ENCODE measurements at places on chromosomes 2 and 18.
A peak's percentile ranks its signal among the peaks of the same experiment; 100 is the strongest.

DNA sequence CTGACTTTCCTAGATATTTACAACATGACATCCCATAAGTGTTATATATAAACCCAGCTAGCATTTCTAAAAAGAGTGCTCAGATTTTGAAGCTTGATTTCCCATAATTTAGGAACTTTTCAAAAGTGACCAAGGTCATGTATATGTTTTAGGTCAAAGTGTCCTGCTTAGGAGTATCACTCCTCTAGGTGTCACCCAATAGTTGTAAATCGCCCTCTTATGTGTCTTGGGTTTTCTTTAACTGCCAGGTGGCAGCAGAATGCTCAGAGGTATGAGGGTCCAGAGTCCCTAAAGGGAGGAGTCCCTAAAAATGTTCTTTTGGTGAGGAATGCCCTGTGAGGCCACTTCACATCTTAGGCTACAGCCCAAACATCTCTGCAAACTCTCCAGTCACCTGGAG lies 358.3 kb downstream of the CELF4 start:
- no peak for DNase-seq

GRCh38 chr2:43031471-43032212 lies 194.8 kb downstream of the ZFP36L2 start:
- DNase-seq = no peak

DNA sequence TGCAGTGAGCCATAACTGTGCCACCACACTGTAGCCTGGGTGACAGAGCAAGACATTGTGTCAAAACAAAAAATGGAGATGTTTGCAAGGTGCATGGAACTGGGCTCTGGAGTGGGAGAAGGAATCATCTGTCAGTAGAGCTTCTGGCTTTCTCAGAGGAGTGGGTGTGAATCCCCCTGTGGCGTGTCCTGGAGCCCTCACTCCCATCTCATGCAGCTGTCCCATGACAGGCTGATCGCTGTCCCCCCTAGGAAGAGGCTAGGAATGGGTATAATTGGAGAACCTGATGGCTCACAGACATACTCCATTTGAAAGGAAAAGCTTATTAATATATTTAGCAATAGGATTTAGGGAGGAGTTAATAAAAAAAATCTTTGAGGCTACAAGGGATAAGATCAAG lies 125.8 kb upstream of the EPB41L3 start:
- DNase-seq = no peak

- no peak for DNase-seq
Measured at GRCh38 chr2:71181316-71181715, 45.6 kb downstream of the PAIP2B start.

- peak; percentile 14 for DNase-seq
Measured at GRCh38 chr18:31061945-31062344, 19.4 kb upstream of the DSC3 start.

DNA sequence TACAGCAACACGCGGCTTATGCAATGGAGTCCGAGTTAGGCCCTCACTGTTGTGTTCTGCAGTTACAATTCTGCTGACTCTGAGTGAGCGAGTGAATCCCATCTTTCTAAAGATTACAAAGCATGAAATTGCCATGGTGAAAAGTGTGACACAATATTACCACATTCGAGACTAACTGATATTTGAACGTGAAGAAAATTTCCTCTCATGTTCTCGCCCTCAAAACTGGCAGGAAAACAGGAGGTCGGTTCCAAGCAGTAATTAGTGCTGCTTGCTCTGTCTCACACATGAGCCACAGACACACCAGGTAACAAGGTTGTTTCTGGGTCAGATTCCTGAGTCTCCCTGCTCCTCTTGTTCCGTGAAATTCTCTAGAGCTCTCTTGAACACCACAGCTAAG lies 93.7 kb upstream of the RIOK3 start:
- DNase-seq = no peak

All from KBM-7 (cell line).